ENCODE measurements at places on chromosomes 6 and 20. TPM values are rescaled to one million over a fixed set of nuclear protein-coding genes. Genes with fewer than 3 reads are reported as not detected.

PRRT1 gene
- total RNA-seq = not detected

NANP gene
- 7.1 TPM for total RNA-seq

SNPH gene
- 7.6 TPM for total RNA-seq

BPI gene
- not detected for total RNA-seq

NOTCH4 gene
- 60.4 TPM for total RNA-seq

DDX43 gene
- total RNA-seq = 0.75 TPM

CALHM6 gene
- 0.09 TPM for total RNA-seq

TREM1 gene
- not detected for total RNA-seq

EBF4 gene
- 0.99 TPM for total RNA-seq

LPIN3 gene
- total RNA-seq = 2.4 TPM

PI16 gene
- 3.5 TPM for total RNA-seq

EFCAB8 gene
- 0.27 TPM for total RNA-seq

CDK5RAP1 gene
- total RNA-seq = 27.4 TPM

RSPO3 gene
- 0.90 TPM for total RNA-seq

ZFAND3 gene
- total RNA-seq = 15.3 TPM

ZFP64 gene
- 21.0 TPM for total RNA-seq

ADAM33 gene
- not detected for total RNA-seq

B4GALT5 gene
- total RNA-seq = 54.8 TPM

KCNK16 gene
- not detected for total RNA-seq

SLC17A1 gene
- total RNA-seq = not detected

BFSP1 gene
- total RNA-seq = 2.8 TPM

NOP56 gene
- total RNA-seq = 243 TPM

HAO1 gene
- total RNA-seq = not detected

CD109 gene
- total RNA-seq = 15.4 TPM

MATN4 gene
- not detected for total RNA-seq

HLA-G gene
- total RNA-seq = not detected

FAM217A gene
- not detected for total RNA-seq

UBD gene
- total RNA-seq = 1.2 TPM

IL17A gene
- total RNA-seq = not detected

B3GALT4 gene
- 2.1 TPM for total RNA-seq
